ENCODE measurements at places on chromosomes 11 and 22. TPM values are rescaled to one million over a fixed set of nuclear protein-coding genes. Genes with fewer than 3 reads are reported as not detected.
A peak's percentile ranks its signal among the peaks of the same experiment; 100 is the strongest.

DNA sequence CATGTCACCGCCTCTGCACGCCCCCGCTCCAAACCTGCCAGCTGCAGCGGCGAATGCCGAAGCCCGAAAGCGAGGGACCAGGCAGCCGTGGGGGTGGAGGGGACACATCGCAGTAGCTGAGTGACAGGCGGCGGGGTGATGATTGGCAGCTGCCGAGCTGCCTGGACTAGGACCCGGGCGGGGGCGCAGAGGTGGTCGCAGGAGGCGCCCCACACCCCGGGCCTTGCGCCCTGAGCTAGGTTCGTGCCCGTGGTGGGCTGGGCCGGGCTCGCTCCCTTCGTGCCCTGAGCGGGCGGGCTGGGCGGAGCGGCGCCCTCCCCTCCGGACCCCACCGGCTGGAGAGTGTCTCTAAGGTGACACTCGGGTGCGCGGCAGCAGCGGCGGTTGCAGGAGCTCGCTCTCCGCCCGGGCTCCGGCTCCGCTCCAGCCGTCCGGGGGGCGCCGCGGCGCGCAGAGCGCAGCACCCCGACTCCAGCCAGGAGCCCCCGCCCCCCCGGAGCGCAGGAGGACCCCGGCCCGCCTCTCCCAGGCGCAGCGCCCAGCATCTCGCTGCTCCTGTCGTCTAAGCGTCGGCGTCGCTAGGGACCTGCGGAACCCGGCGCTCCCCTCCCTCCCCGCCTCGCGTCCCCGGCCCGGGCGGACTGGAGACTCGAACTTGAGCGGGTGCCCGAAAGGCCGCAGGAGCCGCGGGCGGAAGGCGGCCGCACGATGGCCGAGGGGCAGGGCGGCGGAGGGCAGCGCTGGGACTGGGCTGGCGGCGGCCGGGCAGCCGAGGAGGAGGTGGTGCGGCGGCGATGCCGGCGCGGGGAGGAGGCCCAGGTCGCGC is 14.5 kb upstream of the DGKZ start:
- H3K4me3 ChIP-seq, result peak overlapping the region; percentile 39
- no peak overlapping the region for H3K27ac ChIP-seq
- peaks cover 21% of the 10 kb centered on the region for H3K27me3 ChIP-seq

GRCh38 chr11:72981971-72982685 is 160.0 kb downstream of the FCHSD2 start:
- H3K36me3 ChIP-seq, result peaks cover 12% of the 10 kb centered on the region
- H3K4me3 ChIP-seq, result no peak overlapping the region
- peaks cover 6% of the 10 kb centered on the region for H3K4me1 ChIP-seq
- no peaks in the 10 kb centered on the region for H3K27me3 ChIP-seq

The SNX32 gene
- total RNA-seq, result 0.09 TPM

DNA sequence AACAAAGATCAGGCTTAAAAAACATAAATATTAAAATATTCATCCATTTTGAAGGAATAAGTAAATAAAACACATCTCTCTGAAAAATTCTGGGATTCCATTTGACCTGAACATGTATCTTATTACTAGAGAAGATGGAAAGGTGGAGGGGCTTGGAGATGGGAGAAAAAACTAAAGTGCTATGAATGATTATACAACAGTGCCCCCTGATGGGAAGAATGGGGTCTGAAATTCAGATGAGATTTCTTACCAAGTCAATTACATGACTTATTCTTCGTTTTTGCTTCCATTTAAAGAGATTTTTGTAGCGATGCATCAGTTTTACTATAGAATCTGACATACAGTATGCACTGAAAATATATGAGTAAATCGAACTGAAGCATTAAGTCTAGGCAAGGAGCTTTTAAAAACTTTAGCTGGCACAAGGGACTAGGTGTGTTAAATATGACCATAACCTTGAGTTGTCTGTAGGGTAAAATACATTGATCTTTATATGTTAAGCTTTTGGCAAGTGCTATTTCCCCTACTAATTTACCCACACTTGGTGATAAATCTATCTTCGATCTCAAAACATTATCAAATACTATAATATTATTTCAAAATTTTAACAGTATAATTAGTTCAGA is 718.8 kb downstream of the CNTN5 start:
- no peak overlapping the region for H3K4me3 ChIP-seq
- no peaks in the 10 kb centered on the region for H3K4me1 ChIP-seq
- DNase-seq, result peak; percentile 17
- no peaks in the 10 kb centered on the region for H3K27me3 ChIP-seq
- H3K27ac ChIP-seq, result no peak overlapping the region
- no peaks in the 10 kb centered on the region for H3K36me3 ChIP-seq

- no peak overlapping the region for H3K27ac ChIP-seq
- H3K4me3 ChIP-seq, result no peak overlapping the region
- H3K36me3 ChIP-seq, result no peaks in the 10 kb centered on the region
Measured at GRCh38 chr11:95455228-95455970, 224.4 kb upstream of the SESN3 start.

- peak; percentile 50 for DNase-seq
- peaks cover 57% of the 10 kb centered on the region for H3K4me1 ChIP-seq
- no peaks in the 10 kb centered on the region for H3K27me3 ChIP-seq
- no peak overlapping the region for H3K27ac ChIP-seq
- H3K36me3 ChIP-seq, result no peaks in the 10 kb centered on the region
- H3K4me3 ChIP-seq, result peak overlapping the region; percentile 14
Measured at GRCh38 chr11:75384438-75385080, 14.8 kb upstream of the RPS3 start.

The NAALADL1 gene
- 9.3 TPM for total RNA-seq

The ARHGAP20 gene
- total RNA-seq, result not detected

The CLMP gene
- not detected for total RNA-seq

DNA sequence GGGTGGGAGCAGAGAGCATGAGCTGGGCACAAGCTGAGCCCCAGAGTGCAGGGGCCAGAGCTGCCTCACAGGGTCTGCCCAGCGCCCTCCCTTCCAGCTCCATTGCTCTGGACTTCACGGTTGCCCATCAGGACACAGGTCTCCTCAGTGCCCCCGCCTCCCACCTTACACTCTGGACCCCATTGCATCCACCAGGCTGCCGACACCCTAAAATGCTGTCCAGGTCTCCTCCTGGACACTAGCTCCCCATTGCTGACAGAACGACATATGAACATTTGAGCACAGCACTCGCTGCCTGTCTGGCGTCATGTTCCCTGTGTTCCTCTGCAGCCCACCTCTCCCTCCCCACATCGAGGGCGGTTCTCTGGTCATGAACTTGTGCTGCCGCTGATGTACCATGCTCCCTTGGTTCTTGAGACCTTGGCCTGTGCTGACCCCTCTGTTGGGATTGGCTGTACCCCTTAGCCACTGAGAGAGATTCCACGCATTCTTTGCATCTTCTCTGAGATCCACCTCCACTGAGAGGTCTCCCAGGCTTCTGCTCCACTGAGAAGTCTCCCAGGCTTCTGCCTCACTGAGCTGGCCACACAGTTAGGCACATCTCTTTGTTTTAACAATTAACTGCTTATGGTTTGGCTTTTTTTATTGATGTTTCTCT is 34.2 kb upstream of the NECTIN1 start:
- no peak overlapping the region for H3K27ac ChIP-seq
- no peaks in the 10 kb centered on the region for H3K4me1 ChIP-seq
- H3K36me3 ChIP-seq, result no peaks in the 10 kb centered on the region
- peaks cover 19% of the 10 kb centered on the region for H3K27me3 ChIP-seq

DNA sequence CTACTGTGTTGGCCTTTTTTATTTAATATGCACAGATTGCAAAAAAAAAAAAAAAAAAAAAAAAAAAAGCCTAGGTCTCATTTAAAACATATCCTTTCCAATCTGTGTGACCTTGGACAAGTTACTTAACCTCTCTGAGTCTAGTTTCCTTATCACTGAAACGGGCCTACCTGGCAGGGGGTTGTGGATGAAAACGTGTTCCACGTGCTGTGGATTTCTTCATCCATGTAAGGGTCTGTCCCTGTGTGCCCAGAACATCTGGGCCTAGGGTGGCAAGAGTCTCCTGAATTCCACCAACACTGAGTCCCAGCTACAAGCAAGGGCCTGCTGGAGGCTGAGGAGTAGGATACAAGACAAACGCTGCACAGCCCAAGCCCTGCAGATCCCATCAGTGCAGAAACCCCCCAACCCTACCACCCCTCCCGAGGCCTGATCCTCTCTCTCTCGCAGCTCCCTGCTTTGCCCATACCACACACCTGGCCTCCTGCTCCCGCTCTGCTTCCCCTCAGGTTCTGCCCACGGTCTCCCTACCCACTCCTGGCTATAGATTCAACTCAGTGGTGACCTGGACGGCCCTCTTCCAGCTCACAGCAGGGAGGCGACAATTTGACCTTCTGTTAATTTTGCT is 4.7 kb upstream of the GNAZ start:
- DNase-seq, result no peak
- H3K27ac ChIP-seq, result no peak overlapping the region
- peaks cover 20% of the 10 kb centered on the region for H3K4me1 ChIP-seq
- no peak overlapping the region for H3K4me3 ChIP-seq
- H3K27me3 ChIP-seq, result peaks cover 66% of the 10 kb centered on the region

The KREMEN1 gene
- 10.2 TPM for total RNA-seq

The MIAT gene
- 0.04 TPM for total RNA-seq

DNA sequence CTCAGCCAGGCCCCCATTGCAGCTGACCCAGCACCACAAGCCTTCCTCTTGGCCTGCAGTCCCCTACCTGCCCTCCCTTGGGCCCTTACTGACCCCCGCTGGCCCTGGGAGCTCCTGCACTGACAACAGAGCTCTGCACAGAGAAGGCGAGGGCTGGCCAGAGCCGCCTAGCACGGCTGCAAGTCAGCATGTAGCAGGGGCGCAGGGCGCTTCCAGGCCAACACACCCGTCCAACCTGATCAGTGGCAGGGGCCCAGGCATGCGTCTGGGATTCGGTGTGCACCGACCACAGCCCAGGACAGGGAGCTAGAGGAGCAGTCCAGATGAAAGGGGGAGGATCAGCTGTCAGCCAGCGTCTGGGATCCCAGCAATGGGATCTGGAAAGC is 7.6 kb downstream of the WNT7B start:
- DNase-seq, result no peak
- H3K4me3 ChIP-seq, result no peak overlapping the region
- H3K27ac ChIP-seq, result no peak overlapping the region
- H3K27me3 ChIP-seq, result peaks cover 26% of the 10 kb centered on the region

DNA sequence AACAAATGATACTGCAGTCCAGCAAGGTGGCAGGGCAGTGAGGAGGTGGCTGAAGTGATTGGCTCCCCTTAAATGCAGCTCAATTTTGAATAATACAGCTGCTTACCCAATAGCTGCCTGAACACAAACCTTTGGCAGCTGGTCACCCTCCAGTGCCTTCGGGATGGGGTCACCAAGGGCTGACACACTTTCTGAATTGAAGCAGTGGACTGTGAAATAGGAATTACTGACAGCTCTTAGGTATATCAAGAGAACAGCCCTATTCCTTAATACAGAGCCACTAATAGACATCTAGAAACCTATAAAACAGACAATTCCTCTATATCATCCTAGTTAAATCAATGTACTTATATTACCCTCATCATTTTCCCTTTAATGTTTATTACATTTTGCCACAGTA is 474.2 kb upstream of the KIRREL3 start:
- no peak overlapping the region for H3K4me3 ChIP-seq
- H3K4me1 ChIP-seq, result no peaks in the 10 kb centered on the region
- no peak overlapping the region for H3K27ac ChIP-seq
- DNase-seq, result no peak
- H3K27me3 ChIP-seq, result no peaks in the 10 kb centered on the region
- no peaks in the 10 kb centered on the region for H3K36me3 ChIP-seq

DNA sequence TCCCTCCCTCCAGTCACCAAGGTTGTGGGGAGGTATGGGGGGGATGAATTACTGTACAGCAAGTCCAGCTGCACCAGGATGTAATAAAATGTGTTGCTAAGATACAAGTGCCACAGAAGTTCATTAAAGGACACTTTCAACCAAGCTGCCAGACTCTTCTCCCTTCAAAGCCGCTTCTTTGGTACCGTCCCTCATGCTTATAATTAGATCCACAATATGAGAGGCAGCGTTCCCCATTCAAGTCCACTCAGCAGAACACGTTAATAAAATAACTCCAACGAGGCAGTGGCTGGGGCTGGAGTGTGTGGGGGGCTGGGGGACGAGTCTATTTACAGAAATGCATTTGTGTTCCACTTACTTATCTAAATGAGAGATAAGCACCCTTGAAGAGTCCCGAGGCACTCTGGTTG is 14.7 kb downstream of the PHF21B start:
- H3K4me3 ChIP-seq, result no peak overlapping the region
- H3K27ac ChIP-seq, result no peak overlapping the region
- peaks cover 12% of the 10 kb centered on the region for H3K27me3 ChIP-seq
- no peaks in the 10 kb centered on the region for H3K36me3 ChIP-seq
- no peaks in the 10 kb centered on the region for H3K4me1 ChIP-seq

DNA sequence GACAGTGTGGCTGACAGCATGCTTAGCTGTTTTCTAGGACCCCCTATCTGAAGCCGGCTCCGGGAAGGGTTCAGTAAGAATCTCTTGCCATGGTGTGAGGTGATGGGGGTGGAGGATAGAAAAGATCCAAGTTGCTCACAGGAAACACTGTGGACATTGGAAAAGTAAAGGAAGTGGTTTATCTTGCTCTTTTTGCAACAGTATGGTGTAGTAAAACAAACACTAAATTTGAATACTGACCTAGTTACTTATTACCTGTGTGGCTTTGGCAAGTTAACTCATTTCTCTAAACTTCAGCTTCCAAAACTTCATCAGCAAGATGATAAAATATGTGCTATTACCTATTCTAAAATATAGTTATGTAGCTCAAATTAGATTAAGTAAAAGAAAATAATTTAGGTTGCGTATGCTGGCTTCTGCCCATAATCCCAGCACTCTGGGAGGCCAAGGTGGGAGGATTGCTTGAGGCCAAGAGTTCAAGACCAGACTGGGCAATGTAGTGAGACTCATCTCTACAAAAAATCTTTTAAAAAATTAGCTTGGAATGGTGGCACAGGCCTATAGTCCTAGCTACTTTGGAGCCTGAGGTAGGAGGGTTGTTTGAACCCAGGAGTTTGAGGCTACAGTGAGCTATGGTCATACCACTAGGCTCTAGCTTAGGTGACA is 51.6 kb upstream of the APOA1 start:
- no peak overlapping the region for H3K4me3 ChIP-seq
- no peaks in the 10 kb centered on the region for H3K27me3 ChIP-seq
- H3K4me1 ChIP-seq, result peaks cover 25% of the 10 kb centered on the region
- no peak overlapping the region for H3K27ac ChIP-seq
- DNase-seq, result peak; percentile 24

The PACSIN3 gene
- total RNA-seq, result 86.4 TPM

The IL10RA gene
- total RNA-seq, result not detected

GRCh38 chr11:271319-271715 is 6.9 kb upstream of the NLRP6 start:
- peaks cover 45% of the 10 kb centered on the region for H3K4me1 ChIP-seq
- DNase-seq, result no peak
- no peak overlapping the region for H3K4me3 ChIP-seq
- no peak overlapping the region for H3K27ac ChIP-seq
- H3K36me3 ChIP-seq, result no peaks in the 10 kb centered on the region

DNA sequence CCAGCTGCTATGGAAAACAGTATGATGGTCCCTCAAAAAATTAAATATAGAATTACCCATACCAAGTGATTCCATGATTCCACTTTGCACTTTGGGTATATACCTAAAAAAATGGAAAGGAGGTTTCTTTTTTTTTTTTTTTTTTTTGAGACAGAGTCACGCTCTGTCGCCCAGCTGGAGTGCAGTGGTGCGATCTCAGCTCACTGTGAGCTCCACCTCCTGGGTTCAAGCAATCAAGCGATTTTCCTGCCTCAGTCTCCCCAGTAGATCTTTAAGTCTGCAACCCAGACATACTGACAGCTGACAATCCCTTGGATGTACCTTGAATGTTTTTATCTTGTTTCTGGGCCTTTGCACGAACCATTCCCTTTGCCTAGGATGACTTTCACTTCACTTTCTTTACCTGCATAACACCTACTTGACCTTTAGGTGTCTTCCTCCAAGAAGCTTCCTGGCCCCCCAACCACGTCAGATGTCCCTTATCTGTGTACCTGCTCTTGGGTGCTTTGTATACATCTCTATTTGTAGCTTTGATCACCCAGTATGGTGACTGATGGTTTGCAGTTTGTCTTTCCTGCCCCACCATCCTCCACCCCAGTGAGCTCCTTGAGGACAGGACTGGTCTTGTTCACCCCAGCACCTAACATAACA is 11.6 kb downstream of the UCP3 start:
- no peaks in the 10 kb centered on the region for H3K27me3 ChIP-seq
- no peak overlapping the region for H3K27ac ChIP-seq

The OR5T3 gene
- not detected for total RNA-seq
